ENCODE measurements at places on chromosomes 6 and 20. TPM values are rescaled to one million over a fixed set of nuclear protein-coding genes. Genes with fewer than 3 reads are reported as not detected.

- DNase-seq = no peak
These were observed 169.1 kb downstream of the NKAIN2 start for GRCh38 chr6:123972600-123973294.

- no peak for DNase-seq
These were observed 108.7 kb upstream of the EDN1 start for GRCh38 chr6:12181481-12181880.

GRCh38 chr6:25868436-25869183 is 5.4 kb downstream of the SLC17A3 start:
- no peak for DNase-seq

GRCh38 chr6:1825277-1825676 is 215.6 kb downstream of the FOXC1 start:
- DNase-seq = no peak

- DNase-seq = no peak
These were observed 9.6 kb downstream of the IGF2R start for GRCh38 chr6:159978291-159979135.

- DNase-seq = no peak
These were observed 811.9 kb downstream of the TENT5A start for GRCh38 chr6:80940571-80940970.

DNA sequence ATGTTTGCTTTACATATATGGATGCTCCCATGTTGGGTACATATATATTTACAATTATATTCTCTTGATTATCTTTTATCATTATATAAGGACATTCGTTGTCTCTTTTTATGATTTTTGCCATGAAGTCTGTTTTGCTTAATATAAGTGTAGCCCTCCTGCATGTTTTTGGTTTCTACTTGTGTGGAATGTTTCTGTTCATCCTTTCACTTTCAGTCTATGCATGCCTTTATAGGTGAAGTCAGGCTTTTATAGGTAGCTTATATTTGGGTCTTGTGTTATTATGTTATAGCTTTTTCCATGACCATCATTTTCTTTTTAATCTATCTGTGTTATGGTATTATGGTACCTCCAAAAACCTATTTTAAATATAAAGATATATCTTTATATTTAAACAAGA is 612.5 kb upstream of the HS3ST5 start:
- no peak for DNase-seq

- no peak for DNase-seq
These were observed 318.8 kb downstream of the BCKDHB start for GRCh38 chr6:80425089-80425823.

DNA sequence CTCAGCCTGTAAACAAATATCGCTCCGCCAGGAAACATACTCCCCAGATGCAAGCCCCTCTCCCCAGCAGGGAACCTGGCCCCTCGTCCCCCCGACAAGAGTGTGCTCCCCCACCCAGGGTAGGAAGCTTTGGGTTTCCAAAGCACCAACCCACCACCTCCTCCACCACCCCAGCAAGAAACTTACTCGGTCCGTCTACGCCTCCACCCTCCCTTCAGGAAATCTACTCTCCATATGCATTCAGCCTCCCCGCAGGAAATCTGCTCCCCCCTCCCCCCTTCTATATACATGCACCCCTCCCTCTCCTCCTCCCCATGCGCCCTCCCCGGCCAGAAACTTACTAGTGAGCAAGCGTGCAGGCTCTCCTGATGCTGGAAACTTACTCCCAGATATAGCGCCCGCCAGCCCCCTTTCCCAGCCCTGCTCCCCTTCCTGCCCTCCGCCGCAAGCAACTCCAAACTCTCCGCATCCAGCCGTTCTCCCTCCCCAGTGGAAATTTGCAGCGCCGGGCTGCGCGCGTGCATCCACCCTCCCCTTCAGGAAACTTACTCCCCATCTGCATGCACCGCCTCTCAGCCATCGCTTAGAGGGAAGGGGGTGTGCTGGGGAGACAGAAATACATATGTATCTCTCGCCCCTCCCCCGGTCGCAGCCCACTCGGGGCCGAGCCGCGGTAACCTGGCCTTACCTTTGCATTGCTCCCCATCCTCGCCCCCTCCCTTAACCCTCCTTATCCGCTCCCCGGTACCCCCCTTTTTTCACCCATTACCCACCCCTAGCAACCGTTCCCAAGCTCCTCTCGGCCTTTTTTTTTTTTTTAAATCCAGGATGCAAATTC is at the start of gene TRERF1:
Gene TRERF1 (minus strand): TSS at position 594 of the 838 bp plus-strand sequence. CDS start 182,336 bp downstream, outside the sequence.
- peak; percentile 62 for DNase-seq

- no peak for DNase-seq
These were observed 450.7 kb downstream of the COL12A1 start for GRCh38 chr6:74755196-74755595.

GRCh38 chr6:137403855-137404254 is 90.3 kb downstream of the OLIG3 start:
- no peak for DNase-seq

DNA sequence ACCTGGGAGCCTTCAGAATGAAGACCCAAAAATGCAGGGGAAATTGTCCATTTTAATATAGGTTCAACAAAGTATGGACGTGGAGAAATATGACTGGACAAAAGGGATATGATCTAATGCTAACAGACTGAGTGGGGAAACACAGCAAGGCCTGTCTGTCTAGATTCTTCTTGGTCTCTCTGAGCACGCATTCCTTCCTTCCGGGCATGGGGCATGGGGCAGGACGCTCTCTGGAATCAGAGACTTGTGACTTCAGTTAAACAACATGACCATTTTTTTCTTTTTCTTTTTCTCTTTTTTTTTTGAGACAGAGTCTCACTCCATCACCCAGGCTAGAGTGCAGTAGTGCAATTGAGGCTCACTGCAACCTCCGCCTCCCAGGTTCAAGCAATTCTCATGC is 31.9 kb downstream of the ZBTB2 start:
- no peak for DNase-seq

GRCh38 chr6:72554761-72555221 is 67.1 kb upstream of the KCNQ5 start:
- DNase-seq = no peak

DNA sequence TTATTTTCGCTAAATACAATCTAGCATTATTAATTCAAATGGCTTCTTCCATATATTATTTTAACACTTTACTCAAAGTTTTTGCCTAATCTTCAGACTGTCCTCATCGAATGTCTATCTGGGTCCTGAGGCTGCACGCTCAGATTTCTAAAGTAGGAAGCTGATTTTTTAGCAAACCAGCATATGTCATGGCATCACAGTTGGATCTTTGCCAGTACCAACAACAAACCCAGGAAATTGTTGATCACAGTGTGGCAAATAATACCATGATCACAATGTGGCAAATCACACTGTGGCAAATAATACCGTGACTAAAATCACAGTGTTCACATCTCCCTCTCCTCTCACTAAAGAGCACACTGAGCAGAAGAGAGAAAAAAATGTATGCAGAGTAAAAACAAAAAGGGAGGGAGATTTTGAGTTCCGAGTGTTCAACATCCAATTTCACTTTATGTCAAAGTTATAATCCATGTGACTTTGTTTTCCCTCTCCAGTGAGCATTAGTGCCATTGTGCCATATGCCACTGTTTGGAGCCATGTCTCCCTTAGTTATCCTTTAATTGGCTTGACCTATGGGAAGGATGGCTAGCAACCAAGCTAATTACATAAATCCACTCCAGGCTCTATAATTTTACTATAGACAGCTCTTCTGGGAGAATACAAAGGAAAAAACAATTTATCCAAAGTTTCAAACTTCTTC is 1059.6 kb downstream of the HACE1 start:
- no peak for DNase-seq

DNA sequence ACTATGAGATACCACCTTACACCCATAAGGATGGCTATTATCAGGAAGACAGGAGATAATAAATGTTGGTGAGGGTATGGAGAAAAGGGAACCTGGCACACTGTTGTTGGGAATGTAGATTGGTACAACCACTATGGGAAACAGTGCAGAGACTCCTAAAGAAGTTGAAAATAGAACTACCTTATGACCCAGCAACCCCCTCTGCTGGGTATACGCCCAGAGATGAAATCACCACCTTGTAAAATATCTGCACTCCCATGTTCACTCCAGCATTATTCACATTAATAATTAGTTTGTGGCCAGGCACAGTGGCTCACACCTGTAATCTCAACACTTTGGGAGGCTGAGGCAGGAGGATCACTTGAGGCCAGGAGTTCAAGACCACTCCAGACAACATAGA is 26.8 kb downstream of the ZBTB9 start:
- DNase-seq = no peak

GRCh38 chr6:43247114-43247999 is 4.1 kb downstream of the TTBK1 start:
- DNase-seq = no peak

- no peak for DNase-seq
These were observed 21.6 kb downstream of the ADGRG6 start for GRCh38 chr6:142323377-142323776.

- no peak for DNase-seq
These were observed 36.6 kb downstream of the MTRES1 start for GRCh38 chr6:107064579-107065065.

DNA sequence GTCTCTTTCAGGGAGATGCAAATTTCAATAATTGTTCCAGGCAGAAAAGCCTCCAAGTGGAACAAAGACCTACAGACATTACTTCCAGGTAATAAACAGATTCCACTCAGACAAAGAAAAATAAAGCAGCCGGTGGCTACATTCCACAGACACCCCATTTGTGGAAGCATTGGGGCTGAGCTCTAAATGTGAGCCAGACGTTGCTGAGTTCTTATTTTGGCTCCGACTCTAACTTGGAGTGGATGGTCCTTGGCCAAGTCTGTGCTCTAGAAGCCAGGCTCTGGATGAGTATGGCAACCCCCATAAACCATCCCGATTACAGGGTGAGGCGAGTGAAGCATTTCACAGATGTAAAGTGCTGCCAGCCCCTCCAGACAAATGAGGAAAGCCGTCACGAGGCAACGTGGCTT is 6.6 kb downstream of the TRAM2 start:
- DNase-seq = no peak

- DNase-seq = no peak
These were observed 1.3 kb downstream of the PHACTR2 start for GRCh38 chr6:143679041-143679440.

DNA sequence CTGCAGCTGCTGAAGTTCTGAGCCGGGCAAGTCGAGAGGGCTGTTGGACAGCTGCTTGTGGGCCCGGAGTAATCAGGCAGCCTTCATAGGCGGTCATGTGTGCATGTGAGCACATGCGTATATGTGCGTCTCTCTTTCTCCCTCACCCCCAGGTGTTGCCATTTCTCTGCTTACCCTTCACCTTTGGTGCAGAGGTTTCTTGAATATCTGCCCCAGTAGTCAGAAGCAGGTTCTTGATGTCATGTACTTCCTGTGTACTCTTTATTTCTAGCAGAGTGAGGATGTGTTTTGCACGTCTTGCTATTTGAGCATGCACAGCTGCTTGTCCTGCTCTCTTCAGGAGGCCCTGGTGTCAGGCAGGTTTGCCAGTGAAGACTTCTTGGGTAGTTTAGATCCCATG is 21.2 kb upstream of the MAPK13 start:
- no peak for DNase-seq

- no peak for DNase-seq
These were observed 3.8 kb downstream of the ZNF335 start for GRCh38 chr20:45968081-45968671.

DNA sequence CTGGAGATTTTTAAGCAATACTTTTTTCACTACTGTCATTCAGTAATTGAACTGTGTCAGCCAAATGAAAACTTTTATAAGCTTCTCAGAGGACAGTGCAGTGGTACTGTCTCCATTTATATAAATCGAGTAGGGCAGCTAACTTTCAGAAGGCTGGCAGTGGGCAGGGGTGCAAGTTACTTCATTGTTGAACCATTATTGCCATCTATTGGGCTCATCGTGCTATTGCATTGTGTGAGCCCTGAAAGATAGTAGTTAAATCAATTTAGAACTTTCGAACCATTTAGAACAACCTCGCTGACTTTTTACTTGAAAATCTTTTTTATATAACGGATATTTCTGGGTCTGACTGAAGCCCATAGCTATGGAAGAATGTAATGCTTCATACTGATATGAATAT is 347.8 kb upstream of the PLCB4 start:
- peak; percentile 52 for DNase-seq

GRCh38 chr20:53631909-53632662 is 38.4 kb upstream of the ZNF217 start:
- DNase-seq = no peak

DNA sequence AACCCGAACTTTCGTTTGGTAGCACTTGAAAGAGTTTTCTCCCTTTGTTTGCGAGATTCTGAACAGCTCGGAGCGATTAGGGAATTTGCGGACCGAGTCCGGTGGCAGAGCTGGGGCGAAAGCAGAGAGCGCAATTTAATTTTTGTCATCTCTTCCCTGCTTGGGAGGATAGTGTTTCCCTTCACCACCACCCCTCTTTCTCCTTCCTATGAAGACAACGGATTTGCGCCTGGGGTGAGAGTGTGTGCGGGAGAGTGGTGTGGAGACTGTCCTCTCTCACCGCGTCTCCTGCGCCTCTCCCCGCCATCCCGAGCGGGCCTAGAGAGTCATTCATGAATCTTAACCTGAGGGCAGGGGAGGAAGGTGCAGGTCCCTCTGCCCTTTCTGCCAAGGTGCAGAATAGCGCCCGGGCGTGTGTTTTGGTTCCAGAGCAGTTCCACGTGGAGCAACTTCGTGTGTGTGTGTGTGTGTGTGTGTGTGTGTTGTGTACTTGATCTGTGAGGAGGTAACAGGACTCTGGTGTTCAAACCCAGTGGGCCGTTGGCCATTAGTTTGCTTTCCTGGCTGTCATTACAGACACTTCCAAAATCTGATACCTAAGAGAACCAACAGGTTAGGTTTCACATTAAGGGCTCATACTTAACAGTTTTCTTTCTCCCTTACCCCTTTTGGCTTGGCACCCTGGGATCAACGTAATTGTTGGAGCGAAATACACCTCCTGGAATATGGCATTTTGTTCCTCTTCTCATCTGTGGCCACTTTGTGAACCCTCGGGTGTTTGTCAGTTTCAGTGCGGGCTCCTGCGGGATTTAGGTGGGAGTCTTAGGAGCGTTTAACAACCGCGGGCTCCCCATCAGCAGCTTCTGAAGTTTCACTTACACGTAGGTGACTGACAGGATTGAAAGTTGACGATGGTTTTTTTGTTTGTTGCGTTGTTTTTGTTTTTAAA is 1.8 kb downstream of the EYA4 start:
- DNase-seq = peak; percentile 45

- DNase-seq = no peak
These were observed 14.2 kb upstream of the LPA start for GRCh38 chr6:160678230-160678629.

GRCh38 chr20:2178318-2179232 is 76.9 kb downstream of the STK35 start:
- DNase-seq = no peak

MAP7 gene
- polyA plus RNA-seq = 45.4 TPM

CLPSL1 gene
- polyA plus RNA-seq = not detected

UNC5CL gene
- 6.9 TPM for polyA plus RNA-seq

MUCL3 gene
- polyA plus RNA-seq = 0.08 TPM

MEP1A gene
- polyA plus RNA-seq = not detected

LHFPL5 gene
- polyA plus RNA-seq = 0.12 TPM

SLC12A5 gene
- 2.5 TPM for polyA plus RNA-seq

VNN1 gene
- polyA plus RNA-seq = 0.26 TPM

CRISP2 gene
- 0.07 TPM for polyA plus RNA-seq

KIAA1586 gene
- 21.2 TPM for polyA plus RNA-seq

GPLD1 gene
- 3.7 TPM for polyA plus RNA-seq

EDN1 gene
- polyA plus RNA-seq = 5.1 TPM

KIAA1755 gene
- polyA plus RNA-seq = 3.6 TPM

Measured in renal cortex interstitium (tissue), 15 donors.